ENCODE measurements at places on chromosomes 11 and 22. TPM values are rescaled to one million over a fixed set of nuclear protein-coding genes. Genes with fewer than 3 reads are reported as not detected.

Gene DCHS1
- total RNA-seq = 60.8 TPM

Gene CBLIF
- total RNA-seq = not detected

Gene OR5P2
- total RNA-seq = not detected

Gene PARVG
- 15.2 TPM for total RNA-seq

Gene MMP8
- 0.60 TPM for total RNA-seq

Gene HMGXB4
- total RNA-seq = 15.3 TPM
